ENCODE measurements at places on chromosomes 2 and 18.

GRCh38 chr2:217940261-217941220 lies 62.3 kb downstream of the TNS1 start:
- no peak for DNase-seq

DNA sequence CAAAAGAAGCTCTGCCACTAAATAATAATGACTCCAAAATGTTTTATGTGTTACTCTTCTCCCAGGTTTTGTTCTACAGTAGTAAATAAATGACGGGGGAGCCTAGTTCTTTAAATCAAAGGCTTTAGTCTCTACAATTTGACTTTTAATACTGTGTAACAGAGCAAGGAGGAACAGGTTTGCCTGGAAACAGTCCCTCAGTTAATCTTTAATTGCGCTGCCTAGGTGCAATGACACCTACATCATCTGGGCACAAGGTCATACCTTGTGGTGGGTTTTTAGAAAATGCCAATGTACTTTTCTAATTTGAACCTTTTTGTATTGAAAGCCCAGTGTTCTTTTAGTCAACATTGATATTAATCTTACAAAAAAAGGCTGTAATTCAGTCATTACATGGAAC lies 287.3 kb upstream of the SETBP1 start:
- DNase-seq: no peak

GRCh38 chr2:198324071-198324470 lies 519.7 kb downstream of the PLCL1 start:
- DNase-seq: no peak

DNA sequence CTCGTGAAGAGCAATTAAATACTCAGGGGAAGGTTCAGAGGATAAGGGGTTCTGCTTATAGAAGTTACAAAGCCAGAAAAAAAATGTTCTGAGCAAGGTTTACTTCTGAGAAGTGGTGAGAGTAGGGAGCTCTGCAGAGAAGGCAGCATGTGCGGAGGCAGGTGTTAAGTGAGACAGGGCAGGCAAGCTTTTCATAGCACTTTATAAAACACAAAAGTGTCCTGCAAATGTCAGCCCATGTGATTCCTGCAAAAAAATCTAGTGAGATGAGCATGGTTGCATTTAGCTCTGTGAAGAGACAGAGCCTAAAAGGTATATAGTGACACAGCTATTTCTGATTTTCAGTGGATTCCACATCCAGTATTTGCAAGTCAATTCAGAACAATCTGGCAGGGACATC lies 223.8 kb upstream of the SYT4 start:
- no peak for DNase-seq

DNA sequence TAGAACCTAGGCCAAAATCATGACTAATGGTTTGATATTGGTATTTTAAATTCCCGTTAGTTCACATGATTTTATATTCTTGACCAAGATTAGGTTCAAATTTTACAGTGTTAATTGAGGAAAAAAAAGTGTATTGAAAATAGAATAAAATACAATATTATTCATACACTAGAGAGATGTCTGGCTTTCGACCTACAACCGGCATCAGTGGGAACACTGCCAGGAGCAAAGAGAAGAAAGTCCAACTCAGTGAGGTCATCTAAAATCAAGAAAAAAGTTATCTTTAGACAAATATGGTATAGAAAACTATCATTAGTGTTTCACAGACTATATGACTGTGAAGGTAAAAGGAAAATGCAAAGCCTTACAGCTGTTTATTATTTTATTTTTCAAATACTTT lies 81.5 kb downstream of the PIGN start:
- DNase-seq: no peak

All from stimulated activated CD8-positive, alpha-beta memory T cell treated with anti-CD3 and anti-CD28 coated beads, Interleukin-7, amount 100 ng/mL, for 48 hours (primary cell).